ENCODE measurements at places on chromosomes 7 and 10.

- no peak for DNase-seq
Observed at GRCh38 chr7:148540041-148540738, 50.4 kb upstream of the C7orf33 start.

DNA sequence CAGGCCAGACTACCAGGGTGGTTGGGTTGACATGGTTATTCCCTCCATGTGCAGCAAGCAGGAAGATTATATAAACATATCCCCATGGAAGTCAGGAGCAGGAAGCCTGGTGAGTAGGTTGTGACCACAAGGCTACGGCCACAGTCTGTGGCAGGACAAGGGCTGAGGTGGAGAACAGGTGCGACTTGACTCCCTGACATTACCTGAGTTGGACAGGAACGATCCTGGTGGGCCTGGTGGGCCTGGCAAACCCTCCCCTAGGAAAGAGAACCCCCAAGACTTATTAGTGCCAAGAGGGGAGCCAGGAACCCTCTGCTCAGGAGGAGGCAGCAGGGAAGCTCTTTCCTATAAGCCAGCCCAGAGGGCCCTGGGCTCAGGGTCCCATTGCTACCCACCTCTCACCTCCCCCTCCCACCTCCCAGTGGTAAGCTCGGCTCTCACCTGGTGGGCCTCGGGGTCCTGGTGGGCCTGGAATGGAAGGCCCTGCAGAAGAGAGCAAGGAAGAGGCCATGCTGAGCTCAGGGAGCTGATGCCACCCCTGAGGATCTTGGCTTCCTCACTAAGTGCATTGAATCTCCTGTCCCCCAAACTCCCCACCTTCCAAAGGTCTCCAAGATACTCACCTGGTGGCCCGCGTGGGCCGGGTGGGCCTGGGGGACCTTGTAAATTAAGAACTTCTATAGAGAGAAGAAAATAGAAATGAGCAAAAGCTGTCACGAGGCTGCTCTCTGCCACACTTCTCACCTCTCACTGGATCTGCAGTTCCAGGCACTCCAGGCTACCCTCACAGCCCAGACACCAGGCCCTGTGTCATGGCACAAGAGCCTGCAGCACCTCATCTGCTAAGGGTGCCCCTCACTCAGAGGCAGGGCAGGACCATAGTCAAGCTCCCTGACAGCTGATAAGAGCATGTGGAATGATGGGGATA lies 44.6 kb downstream of the COL17A1 start:
- no peak for DNase-seq

GRCh38 chr7:88396948-88397322 lies 90.2 kb upstream of the STEAP4 start:
- DNase-seq = no peak

DNA sequence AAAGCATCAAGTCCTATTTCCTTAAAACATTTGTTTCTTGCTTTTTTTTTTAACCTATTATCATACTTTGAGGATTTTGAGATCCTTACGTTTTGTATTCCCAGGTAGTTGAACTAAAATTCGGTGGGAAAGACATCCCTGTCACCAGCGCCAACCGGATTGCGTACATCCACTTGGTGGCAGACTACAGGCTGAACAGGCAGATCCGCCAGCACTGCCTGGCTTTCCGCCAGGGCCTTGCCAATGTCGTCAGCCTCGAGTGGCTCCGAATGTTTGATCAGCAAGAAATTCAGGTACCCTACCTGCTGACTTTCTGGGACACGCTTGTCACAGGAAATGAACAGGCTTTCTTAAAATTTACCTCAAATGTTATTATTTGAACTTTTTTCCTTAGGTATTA lies 83.0 kb upstream of the DNAJB6 start:
- DNase-seq = no peak

- DNase-seq = no peak
Observed at GRCh38 chr10:120400601-120401000, 56.4 kb upstream of the PLPP4 start.

GRCh38 chr7:55258631-55259030 lies 106.5 kb upstream of the LANCL2 start:
- no peak for DNase-seq

GRCh38 chr7:104272767-104273384 lies 55.5 kb upstream of the LHFPL3 start:
- DNase-seq = no peak

DNA sequence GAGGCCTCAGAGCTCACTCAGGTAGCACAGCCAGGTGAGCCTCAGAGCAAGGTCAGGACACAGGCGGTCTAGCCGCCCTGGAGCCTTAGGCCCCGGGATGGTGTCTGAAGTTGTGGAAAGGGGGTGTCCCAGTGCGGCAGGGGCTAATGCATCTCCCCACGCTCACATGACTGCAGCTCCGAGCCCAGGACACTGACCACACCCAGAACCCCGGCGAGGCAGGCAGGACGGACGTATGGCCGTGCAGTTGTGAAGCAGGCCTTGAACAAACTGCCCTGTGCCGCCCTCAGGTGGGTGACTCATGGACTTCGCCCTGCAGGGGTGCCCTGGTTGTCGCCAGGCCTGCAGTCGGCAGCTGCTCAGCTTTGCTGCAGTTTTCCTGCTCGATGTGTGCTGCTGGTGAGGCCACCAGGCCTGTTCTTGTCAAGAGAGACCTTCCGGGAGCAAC lies 5.0 kb upstream of the PRKAR1B start:
- DNase-seq = no peak

- no peak for DNase-seq
Observed at GRCh38 chr10:30151581-30152389, 92.4 kb upstream of the JCAD start.

GRCh38 chr7:12594122-12594897 lies 23.8 kb downstream of the SCIN start:
- no peak for DNase-seq

GRCh38 chr7:141133646-141134045 lies 59.8 kb downstream of the TMEM178B start:
- DNase-seq = no peak

DNA sequence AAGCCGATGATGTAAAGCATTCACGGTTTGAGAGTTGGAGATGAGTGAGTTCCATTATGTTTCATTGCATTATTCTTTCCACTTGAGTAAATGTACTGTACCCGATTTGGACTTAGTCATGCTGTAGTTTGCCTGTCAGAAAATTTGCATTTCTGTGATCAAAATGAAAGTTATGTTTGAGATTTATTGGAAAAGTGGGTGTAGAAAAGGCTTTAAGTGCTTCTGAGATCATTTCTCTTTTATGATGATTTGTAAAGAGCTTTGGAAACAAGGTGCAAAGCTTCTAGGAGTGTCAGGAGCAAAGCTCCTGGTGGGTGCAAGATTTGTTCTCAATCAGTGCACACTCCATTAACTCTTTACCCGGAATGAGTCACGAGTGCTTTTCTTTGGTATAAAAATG lies 204.1 kb upstream of the POM121L12 start:
- no peak for DNase-seq

- no peak for DNase-seq
Observed at GRCh38 chr10:62183442-62183841, 85.2 kb downstream of the RTKN2 start.

DNA sequence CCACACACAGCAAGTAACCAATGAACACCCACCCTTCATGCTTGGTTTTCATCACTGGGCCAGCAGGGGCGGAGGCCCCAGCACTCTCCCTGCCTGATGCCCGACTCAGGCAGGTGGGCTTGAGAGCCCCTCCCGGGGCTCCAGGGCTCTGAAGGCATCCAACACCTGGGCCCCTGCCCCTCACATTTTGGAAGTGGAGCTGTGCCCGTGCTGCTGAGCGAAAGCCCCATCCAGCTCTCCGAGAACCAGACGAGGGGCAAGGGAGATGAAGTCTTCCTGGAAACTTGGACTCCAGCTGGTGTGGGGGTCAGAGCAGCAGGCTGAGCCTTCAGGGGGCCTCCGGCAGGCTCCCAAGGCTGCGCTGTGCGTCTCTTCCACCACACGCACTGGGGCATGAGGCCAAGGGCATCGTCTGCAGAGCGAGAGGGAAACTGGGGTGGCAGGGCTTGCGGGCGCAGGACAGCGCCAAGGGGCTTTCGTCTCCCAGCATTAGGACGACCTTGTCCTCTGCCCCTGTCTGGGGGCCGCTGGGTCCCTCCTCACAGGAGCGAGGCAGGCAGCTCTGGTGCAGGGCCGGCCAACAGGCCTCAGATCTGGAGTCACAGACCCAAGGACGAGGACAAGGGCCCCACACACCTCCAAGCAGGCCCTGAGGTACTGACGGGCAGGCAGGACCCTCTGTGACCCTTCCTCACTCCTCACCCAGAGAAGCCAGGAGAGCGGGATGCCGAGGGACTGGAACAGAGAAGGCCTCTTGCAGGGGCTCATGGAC lies 108.3 kb upstream of the FAM20C start:
- DNase-seq = no peak

GRCh38 chr7:87600130-87601124 lies at the start of gene ABCB1:
Gene ABCB1 (minus strand): TSS chr7:87600884. CDS start chr7:87600184, 700 bp downstream.
- DNase-seq = peak; percentile 21

- DNase-seq = no peak
Observed at GRCh38 chr7:22676385-22676784, 50.6 kb upstream of the IL6 start.

DNA sequence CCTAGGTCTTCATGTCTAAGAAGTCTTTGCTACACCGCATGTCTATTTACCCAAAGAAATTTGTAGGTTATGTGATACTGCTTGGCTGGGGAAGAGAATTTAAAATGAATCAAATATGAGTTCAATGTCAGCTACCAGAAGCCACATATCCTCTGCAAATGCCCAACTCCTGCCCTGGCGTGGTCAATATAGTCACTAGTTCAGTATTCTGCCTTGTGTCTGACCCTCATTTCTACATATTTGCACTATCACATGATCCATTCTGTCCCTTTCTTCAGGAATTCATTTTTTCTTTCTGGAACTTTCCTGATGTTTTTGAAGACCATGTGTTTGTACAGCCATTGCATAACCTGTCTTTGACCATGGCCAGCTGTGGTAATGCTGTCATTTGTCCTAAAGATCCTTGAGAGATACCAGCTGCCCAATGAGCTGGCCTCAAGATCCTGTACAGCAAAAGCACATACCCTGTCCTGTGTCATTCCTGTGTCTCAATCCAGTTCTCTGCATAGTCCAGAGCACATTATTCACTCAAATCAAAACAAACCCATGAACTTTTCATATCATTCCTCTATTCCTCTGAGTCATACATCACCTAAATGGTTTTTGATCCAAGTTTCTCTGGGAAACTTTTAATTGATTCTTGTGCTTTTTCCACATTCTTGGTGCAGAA lies 524.5 kb downstream of the PARD3 start:
- no peak for DNase-seq

GRCh38 chr7:70641882-70642281 lies 490.1 kb upstream of the GALNT17 start:
- DNase-seq = no peak

DNA sequence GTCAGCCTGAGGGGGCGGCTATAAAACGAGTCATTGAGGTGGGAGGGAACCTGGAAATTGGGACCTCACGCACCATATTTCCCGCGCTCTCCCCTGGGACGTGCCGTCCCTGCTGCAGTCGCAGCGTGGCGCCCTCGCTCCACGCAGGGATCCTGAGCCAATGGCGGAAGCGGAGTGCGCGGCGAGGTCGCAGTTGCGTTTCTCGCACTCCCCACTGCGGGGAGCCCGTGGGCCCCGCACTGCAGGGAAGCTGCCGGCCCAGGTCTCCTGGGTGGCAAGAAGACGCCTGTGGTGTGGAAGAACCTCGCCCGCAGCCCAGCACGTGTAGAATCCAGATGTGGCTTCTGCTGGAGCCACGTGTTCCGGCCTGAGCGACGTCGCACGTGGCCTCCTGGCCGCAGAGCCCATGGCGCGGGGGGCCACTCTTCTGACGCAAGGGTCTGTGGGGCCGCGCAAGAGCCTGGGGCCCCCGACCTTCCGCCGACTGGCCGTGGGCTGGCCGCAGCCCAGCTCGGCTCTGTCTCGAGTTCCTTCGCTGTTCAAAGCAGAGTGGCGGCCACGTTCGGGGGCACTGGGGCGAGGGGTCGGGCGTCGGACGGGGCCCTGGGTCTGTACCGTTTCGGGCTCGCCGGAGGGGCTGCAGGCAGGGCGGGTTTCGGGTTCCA lies 26.4 kb downstream of the HIF1AN start:
- peak; percentile 68 for DNase-seq

DNA sequence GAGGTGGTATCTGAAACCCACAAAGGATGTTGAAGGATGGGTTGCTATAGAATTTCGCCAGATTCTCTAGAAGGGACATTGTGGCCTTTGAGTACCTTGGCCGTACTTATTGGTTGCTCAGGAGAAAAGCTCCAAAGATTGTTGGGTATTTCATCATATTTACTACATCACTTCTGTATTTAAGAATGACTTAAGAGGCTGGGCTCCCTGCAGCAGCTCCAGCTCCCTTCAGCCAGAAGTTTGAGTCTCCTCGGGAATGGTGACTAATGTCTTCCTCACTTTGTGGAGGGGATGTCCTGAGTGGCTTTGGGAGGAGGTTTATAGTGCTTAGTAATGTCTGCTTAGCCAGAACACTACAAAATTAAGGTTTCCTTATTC lies 18.1 kb downstream of the MINDY4 start:
- no peak for DNase-seq

DNA sequence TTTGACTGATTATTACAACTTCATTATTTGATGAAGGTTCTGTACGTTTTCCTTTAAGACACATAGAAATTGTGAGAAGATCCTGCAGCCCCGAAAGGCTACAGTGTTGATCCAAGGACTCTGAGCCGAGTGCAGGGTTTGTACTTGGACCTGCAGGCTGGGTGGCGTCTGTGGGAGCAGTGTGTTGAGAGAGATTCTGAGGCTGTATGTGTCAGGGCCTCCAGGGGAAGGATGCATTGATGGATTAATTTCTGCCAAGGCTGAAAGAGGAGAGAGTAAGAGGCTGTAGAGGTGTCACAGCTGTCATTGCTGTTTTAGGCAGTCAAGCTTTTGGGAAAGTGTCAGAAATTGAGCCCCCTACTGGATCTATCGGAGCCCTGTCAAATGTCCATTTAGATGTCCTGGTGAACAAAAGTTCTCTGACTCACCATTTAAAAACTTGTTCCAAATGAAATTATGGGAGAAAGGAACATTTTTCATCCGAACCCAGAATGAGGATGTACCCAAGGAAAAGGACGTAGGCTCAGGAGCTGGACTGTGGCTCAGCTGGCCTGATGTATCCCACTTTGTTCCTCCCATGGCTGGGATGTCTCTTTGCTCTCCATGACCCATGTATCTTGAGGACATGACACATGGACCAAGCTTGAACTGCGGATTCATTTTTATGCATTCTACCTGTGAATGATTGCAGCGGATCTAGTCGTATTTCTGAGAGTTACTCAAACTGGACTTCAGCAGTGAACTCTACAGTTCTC lies 102.2 kb downstream of the TCF7L2 start:
- no peak for DNase-seq

GRCh38 chr10:72083790-72084459 lies 4.4 kb downstream of the SPOCK2 start:
- peak; percentile 59 for DNase-seq

DNA sequence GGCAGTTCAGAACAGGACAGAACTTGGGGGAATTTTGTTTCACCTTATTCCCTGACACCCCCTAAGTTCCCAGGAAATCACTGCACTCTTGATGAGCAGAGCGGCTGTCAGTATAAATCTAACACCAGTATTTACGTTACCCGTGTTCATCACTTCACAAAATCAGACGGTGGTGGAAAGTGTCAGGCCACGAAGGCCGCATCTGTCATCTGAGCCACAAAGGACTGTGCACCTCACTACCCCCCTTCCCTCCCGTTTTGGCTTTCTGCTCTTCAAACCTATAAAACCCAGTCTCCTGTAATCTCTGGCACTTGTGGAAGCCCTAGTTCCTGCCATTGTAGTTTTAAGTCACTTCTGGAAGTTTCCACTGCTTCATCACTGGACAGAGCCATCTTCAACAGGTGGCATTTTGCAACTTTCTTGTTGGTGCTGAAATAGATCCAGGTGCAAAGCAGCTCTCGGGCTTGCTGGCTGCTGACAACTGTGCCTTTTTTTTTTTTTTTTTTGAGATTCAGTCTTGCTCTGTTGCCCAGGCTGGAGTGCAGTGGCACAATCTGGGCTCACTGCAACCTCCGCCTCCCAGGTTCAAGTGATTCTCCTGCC lies 9.5 kb downstream of the ZFAND2A start:
- no peak for DNase-seq
